Activated naive CD4-positive, alpha-beta T cell treated with anti-CD3 and anti-CD28 coated beads, Interleukin-2, amount 50 U/mL, for 72 hours (primary cell): ENCODE measurements at places on chromosomes 12 and 14. TPM values are rescaled to one million over a fixed set of nuclear protein-coding genes. Genes with fewer than 3 reads are reported as not detected.

The TAS2R13 gene
- 0.23 TPM for total RNA-seq

The CACNB3 gene
- total RNA-seq, result 11.0 TPM

The CLEC2A gene
- not detected for total RNA-seq

The HHIPL1 gene
- total RNA-seq, result 0.32 TPM

The COX8C gene
- total RNA-seq, result not detected

The C1QL4 gene
- total RNA-seq, result not detected

The CHD8 gene
- total RNA-seq, result 126 TPM

The A2M gene
- 0.14 TPM for total RNA-seq

The PIWIL1 gene
- not detected for total RNA-seq

The SLC17A8 gene
- total RNA-seq, result not detected

DNA sequence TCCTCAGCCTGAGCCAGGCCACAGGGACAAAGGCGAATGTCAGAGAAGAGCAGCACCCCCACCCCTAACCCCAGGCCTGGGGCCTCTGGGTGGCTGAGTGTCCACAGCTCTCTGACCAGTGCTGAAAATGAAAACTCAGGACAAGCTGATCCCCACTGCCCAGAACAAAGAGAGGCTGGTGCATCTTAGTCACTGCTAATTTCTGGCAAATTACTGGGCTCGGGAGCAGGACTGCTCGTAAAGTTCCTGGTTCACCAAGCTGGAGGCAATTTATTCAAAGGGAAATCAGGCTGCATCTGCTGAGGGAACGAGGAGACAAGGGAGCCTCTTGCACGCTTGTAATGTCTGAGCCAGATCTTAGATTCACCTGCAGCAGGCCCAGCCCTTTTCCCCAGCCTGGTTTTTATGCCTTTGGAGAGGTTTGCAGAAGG, 43.2 kb downstream of the CALM1 start:
- DNase-seq, result no peak

GRCh38 chr12:96044017-96044942, 8.9 kb upstream of the LTA4H start:
- no peak for DNase-seq

DNA sequence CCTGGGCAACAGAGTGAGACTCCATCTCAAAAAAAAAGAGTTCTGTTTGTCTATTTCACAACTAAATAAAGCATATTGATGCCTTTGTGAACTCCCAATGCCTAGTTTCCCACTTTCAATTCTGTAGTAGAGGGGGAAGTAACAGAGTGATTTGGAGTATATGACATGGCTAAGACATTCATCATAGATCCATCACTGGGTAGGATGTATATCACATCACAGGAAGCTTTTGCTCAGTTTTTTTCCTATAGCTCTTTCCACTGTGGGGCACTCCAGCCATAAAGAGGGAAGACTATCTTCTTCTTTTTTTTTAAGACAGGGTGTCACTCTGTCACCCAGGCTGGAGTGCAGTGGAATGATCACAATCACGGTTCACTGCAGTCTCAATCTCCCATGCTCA, 154.0 kb upstream of the BCL2L14 start:
- DNase-seq, result no peak

- DNase-seq, result peak; percentile 36
These were observed 43.3 kb downstream of the AEBP2 start for GRCh38 chr12:19482551-19483109.

- no peak for DNase-seq
These were observed 279.3 kb downstream of the MED13L start for GRCh38 chr12:115998119-115998633.

DNA sequence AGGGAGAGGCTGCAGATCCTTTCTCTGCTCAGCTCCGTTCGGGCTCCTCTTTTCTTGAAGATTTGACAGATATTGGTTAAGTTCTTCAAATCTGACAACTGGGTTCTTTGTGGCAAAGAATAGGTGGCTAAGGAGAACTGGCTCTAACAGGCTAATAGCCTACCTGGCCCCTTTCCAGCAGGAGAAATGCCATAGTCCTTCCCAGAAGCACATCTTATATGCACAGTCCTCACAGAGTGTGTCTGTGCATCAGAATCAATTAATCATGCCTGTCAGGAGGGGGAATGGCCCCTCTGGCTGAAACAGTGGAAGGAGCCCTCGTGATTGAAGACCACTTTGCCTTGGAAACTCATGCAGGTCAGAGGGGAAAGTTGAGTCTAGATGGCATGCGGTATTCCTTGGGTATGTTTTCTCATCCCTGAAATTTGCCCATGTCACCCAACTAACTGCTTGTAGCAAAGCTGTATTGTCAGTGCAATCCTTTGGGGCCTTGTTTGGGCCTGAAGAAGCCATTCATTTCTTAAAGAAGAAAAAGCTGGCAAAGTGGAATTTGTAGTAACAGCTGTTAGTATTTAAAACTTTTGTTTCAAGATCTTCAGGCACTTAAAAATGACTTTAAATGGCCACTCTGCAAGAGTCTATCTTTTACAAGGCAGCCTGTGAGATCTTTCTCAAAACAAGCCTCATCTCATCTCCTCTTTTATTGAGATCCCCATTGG, 251.5 kb downstream of the ZFP36L1 start:
- DNase-seq, result no peak

DNA sequence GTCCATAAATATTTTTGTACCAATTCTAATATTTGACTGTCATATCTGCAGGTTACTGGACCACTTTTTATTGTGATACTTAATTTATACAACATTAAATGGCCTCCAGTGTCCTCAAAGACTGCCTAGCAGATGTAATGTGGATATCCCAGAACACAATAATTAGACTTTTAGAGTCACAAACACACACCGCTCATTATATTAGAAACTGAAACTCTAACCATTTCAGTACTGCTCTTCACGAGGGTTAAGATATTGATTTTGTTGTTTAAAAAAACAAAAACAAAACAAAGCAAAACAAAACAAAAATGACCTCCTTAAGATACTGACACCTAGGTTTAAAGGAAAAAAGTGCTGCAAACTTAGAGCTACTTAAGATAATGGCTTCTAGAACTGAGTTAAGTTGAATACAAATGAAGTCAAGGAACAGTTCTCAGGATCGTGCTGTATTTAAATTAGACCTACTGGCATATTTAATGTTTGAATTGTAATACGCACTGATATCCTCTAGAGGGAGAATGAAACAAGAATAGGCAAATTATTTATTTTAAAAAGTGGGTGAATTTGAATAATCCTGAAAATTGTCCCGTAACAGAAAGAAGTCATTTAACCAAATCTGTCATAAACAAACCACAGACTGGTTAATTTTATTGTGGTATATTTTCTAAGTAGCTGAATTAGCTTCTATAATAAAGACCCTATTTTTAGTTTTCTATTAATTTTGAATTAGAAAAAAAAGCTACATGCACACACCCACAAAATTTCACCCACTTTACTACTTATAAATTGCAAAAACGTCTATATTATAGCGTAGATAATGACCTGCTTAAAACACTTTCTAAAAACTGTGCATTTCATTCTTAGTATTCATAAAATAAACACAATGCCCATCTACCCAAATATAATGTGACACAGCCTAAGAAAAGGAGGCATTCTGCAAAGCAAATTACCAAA, 395.2 kb upstream of the DCN start:
- DNase-seq, result no peak

DNA sequence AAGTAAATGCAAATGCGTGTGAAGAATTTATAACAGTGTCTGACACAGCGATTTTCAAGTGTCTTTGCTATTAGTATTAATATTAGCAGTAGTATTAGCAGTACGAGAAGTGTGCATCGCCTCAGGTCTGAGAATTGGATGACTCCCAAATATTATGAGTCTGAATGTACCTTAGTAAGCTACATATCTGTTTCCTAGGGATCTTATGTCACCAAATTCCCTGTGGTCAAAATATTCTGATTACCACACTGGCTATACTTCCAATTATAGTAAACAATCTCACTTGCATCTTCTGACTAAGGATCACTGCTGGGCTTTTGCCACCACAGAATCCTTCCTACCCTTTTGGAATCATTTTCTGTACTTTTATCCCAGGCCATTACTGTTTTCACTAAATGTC, 396.0 kb upstream of the MIS18BP1 start:
- DNase-seq, result no peak

- no peak for DNase-seq
These were observed 87.5 kb downstream of the EPS8 start for GRCh38 chr12:15701631-15702156.

DNA sequence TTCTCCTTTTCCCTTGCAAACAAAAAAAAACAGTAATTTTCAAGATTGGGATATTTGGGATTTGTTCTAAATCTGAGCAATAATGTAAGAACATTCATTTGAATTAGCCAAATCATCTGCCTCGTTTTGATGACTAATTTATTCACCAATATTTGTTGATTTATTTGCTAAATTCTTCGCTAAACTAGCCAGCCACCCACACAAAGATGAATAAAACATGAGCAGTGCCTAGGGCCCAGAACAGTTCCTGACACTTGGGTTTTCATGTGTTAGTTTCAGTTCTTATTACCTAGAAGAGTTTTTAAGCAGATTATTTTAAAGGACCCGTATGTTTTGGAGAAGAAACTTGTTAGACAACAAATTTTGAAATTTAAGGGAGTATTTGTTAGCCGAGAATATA, 1.4 kb downstream of the ETNK1 start:
- no peak for DNase-seq

GRCh38 chr14:24508155-24508840, at the start of gene CMA1:
Gene CMA1 (minus strand): TSS chr14:24508265. CDS start chr14:24508235, 30 bp downstream.
- no peak for DNase-seq

- peak; percentile 75 for DNase-seq
These were observed 67.4 kb downstream of the LGMN start for GRCh38 chr14:92680781-92681650.

DNA sequence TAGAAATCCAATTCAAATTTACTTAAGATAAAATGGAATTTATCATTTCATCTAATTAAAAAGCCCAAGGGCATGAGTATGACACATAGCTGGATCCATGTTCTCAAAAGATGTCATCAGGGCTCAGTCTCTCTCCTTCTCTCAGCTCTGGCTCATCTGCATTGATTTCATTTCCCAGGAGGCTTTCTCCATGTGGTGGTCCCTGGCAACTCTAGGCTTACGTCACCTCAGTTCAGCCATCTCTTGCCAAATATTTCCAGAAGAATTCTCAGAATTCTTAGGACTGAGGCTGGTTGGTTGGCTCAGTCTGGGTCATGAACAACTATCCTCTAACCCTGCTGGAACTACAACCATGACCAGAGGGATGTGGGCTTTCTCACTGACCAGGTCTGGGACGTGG, 65.3 kb downstream of the FOS start:
- no peak for DNase-seq

- DNase-seq, result no peak
These were observed 29.9 kb upstream of the TC2N start for GRCh38 chr14:91897106-91897701.

- DNase-seq, result no peak
These were observed 139.8 kb upstream of the NOS1 start for GRCh38 chr12:117501076-117501869.

DNA sequence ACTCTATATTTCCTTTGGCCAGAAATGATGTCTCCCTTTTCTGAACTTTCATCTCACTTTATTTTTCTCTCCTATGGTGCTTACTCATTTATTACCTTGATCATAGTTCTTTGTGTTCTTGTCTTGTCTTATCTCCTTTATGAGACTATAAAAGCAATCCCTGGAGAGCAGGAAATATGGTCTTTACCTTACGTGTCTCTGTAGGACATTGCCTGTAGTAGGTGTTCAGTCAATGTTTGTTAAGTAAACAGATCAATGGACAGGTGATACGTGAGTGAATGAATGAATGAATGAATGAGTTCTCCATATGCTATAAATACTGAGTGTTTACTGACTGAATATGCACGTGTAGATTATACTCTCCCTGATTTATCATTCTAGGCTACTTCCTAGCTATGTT, 193.7 kb upstream of the HMGA2 start:
- DNase-seq, result no peak

DNA sequence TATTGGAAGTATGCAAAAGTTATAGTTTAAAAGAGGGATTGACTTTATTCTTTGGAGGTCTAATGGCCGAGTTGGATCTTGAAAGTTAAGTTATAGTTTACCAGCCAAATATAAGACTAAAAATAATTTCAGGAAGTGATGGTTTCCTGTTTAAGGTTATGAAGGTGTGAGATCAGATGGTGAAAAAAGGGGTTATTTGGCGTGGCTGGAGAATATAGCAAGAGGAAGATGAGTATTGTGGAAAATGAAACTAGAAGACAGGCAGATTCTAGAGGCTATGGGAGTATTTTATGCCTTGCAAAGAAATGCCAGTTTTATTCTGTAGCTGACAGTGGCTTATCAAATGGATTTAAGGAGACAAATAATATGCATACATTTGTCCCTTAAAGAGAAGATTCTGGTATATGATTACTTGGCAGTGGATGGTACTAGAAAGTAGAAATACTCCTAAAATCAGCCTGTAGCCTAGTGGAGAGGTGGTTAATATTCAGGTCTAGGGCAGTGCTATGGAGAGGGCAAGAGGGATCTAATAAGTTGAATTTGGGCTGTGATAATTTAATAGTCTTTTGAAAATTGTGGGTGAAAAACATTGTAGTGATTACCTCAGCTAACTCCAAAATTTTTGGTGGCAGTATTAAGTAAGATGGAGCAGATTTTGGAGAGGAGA, 1091.8 kb upstream of the ATXN7L3B start:
- DNase-seq, result no peak

GRCh38 chr12:42332301-42333285, 6.6 kb downstream of the PPHLN1 start:
- DNase-seq, result no peak

DNA sequence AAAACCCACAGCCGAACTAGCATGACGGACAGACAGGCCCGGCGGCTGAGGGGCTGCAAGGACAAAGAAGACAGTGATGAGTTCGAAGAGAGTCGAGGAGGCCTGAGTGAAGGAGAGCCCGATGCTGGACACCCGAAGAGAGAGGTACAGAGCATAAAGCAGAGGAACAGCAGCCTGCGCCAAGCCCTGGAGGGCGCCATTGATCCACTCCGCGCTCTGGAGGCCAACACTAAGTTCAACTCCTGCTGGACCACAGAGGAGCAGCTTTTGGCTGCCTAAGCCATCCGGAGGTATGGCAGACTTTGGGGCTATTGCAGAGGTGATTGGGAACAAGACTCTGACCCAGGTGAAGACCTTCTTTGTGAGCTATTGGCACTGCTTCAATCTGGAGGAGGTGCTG, 7.8 kb upstream of the PLXNC1 start:
- peak; percentile 63 for DNase-seq

- no peak for DNase-seq
These were observed 349.0 kb downstream of the GLT1D1 start for GRCh38 chr12:129202109-129202814.

DNA sequence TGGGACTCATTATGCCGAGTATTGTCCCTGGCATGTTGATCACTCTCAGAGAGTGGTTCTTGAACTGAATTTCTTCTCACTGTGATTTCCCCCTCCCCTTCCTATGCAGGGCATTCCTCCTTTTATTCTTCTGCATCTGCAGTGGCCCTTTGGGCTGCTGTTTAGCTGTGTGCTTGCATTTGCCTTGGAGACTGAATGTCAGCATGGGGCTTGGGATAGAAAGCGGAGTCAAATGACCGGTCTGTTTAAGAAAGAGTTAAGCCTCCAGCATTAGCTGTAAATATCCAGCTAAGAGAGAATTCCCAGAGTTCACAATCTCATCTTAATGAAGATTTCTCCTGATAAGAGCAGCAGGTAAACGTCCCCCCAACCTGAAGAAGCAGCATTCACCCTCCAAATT, 65.6 kb upstream of the RMST start:
- no peak for DNase-seq
